ENCODE measurements at places on chromosomes 4 and X. TPM values are rescaled to one million over a fixed set of nuclear protein-coding genes. Genes with fewer than 3 reads are reported as not detected.

Gene ABLIM2
- total RNA-seq: 14.2 TPM

Gene CCNA2
- total RNA-seq: 17.1 TPM

Gene NEUROG2
- total RNA-seq: 7.8 TPM

Gene CCDC110
- total RNA-seq: 5.1 TPM

Gene DNAJB14
- 69.6 TPM for total RNA-seq

Gene HERC3
- 65.6 TPM for total RNA-seq

Gene ITM2A
- total RNA-seq: 55.5 TPM

Gene COL25A1
- total RNA-seq: 21.9 TPM

Gene ATP1B4
- not detected for total RNA-seq

Gene DUSP9
- total RNA-seq: 0.45 TPM

Gene HMX1
- total RNA-seq: 0.18 TPM

Gene SPANXD
- total RNA-seq: not detected

Gene SMARCA5
- total RNA-seq: 93.5 TPM

Gene SMIM31
- total RNA-seq: not detected

Gene FRAS1
- 28.4 TPM for total RNA-seq

Gene F11
- total RNA-seq: not detected

Gene USP11
- total RNA-seq: 81.1 TPM

Gene TMPRSS11A
- not detected for total RNA-seq

Gene MMRN1
- 6.2 TPM for total RNA-seq

Gene DGAT2L6
- total RNA-seq: not detected

Gene IQCM
- total RNA-seq: not detected

Gene SLC25A43
- total RNA-seq: 3.6 TPM

Gene GAGE2A
- total RNA-seq: not detected

Gene PASD1
- not detected for total RNA-seq

Gene CYBB
- total RNA-seq: 10.3 TPM

Gene SCD5
- total RNA-seq: 134 TPM

Gene WDFY3
- total RNA-seq: 254 TPM

Gene GRIA2
- total RNA-seq: 492 TPM

Gene KCTD8
- 24.0 TPM for total RNA-seq

Gene SPANXC
- not detected for total RNA-seq

Gene CENPVL1
- 2.4 TPM for total RNA-seq

Gene MOB1B
- total RNA-seq: 39.1 TPM

Gene CLCN4
- 44.0 TPM for total RNA-seq

Gene YY2
- 3.3 TPM for total RNA-seq

Gene NAP1L2
- total RNA-seq: 26.5 TPM

Gene TRPC3
- 88.6 TPM for total RNA-seq

Gene MAGEA11
- not detected for total RNA-seq

Gene SH3RF1
- total RNA-seq: 27.2 TPM

Gene CWH43
- not detected for total RNA-seq

Gene CXorf38
- 9.8 TPM for total RNA-seq

Gene RIPPLY1
- not detected for total RNA-seq

Gene FGF13
- total RNA-seq: 47.2 TPM

Gene GAGE12J
- not detected for total RNA-seq

Gene NPNT
- total RNA-seq: 2.0 TPM

Gene TBC1D8B
- total RNA-seq: 1.6 TPM
